ENCODE measurements at places on chromosomes 16 and 17.

GRCh38 chr16:79122343-79122742 is 478.2 kb downstream of the MAF start:
- no peak for DNase-seq

- DNase-seq, result no peak
These were observed 56.0 kb upstream of the TOB1 start for GRCh38 chr17:50922107-50922506.

DNA sequence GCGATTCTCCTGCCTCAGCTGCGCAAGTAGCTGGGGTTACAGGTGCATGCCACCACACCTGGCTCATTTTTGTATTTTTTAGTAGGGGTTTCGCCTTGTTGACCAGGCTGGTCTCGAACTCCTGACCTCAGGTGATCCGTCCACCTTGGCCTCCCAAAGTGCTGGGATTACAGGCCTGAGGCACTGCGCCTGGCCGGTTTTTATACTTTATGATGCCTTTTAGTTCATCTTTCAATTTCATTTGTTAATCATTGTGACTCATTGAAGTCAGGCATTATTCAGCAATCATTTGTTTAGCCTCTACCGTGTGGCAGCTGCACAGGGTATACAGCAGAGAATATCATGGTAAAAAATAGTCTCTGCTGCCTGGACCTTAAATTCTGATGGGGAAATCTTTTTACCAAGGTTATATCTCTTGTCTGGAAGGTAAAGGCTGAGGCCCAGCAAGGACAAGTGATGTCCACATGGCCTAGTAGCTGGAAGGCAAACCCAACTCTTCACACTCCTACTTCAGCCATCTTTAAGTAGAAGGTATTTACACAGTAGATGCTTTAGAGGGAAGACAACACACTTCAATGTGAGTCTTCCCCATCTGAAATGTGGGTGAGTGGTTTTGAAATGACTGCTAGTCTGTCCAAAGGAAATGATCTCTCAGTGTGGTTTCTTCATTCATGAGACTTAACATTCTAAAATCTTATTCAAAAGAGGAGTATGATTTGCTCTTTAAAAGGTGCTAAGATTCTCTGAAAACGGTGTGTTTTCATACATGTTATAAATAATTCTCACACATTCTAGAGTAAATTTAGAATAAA is 2.4 kb downstream of the PRPSAP2 start:
- DNase-seq, result no peak

- DNase-seq, result no peak
These were observed 11.4 kb downstream of the THRA start for GRCh38 chr17:40074175-40074512.

DNA sequence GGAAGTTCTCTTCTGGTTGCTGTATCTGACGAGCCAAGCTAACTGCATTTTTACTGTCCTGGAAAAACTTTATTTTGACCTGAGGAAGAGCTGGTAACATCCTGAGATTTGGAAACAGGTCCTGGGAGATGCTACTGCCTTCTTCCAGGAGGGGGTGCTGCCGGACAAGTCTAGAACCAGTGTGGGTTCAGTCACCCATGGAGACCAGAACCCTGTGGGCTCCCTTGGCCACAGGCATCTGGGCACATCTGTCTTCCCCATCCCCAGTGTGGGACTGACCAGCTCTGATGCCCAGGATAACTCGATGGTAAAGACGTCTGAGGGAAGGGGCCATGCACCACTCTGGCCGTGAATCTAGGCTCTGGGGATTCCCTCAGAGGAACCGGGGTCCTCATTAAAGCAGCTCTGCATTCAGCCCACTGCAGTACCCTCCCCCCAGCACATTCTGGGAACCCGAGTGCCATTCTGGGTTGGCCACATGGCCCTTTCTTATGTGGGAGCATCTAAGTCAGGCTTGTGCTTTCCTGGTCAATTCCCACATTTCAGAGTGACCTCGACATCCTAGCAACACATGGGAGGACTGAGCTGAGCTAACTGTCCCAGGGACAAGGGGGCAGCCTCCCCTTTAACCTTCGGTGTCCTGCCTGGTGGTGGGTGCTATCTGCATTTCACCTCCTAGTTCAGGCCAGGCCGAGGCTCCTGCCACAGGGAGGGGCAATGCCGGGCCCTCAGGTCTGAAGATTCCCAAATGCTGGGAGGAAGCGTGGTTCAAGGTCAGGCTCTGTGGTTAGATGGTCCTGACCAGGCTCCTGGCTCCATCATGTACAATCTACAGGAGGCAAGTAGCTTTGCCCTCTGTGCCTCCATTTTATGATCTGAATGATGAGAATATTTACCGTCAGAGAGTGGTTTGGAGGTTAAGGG is 6.4 kb downstream of the C16orf86 start:
- DNase-seq, result no peak

DNA sequence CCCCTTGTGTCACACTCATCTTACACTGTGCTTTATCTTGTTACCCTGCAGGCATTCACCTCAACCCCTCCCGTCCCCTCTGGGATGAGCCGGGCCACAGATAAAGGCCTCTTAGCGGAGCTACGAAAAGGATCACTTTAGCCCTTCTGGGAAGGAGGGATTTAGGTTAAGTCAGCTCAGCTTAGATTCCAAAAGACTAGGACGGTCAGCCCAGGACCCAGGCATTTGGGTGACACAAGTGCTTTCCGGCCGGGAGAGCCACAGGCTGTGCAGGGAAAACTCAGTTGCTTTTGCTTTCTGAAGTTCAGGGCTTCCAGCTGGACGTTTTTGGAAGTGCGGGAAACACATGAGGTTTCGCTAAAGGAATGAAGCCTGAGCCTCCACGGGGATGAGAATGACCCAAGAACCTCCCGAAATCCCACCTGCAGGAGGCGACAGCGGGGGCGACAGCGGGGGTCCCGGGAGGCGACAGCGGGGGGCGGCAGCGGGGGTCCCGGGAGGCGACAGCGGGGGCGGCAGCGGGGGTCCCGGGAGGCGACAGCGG is 11.6 kb upstream of the METRNL start:
- DNase-seq, result no peak
